Colonic mucosa (tissue), 4 donors: ENCODE measurements at places on chromosomes 13 and 19. TPM values are rescaled to one million over a fixed set of nuclear protein-coding genes. Genes with fewer than 3 reads are reported as not detected.

- peak; percentile 68 for DNase-seq
Measured at GRCh38 chr13:20566468-20566897, 474 bp upstream of the IFT88 start.

GRCh38 chr19:54104998-54105715 lies 2.5 kb downstream of the NDUFA3 start:
- DNase-seq, result no peak

DNA sequence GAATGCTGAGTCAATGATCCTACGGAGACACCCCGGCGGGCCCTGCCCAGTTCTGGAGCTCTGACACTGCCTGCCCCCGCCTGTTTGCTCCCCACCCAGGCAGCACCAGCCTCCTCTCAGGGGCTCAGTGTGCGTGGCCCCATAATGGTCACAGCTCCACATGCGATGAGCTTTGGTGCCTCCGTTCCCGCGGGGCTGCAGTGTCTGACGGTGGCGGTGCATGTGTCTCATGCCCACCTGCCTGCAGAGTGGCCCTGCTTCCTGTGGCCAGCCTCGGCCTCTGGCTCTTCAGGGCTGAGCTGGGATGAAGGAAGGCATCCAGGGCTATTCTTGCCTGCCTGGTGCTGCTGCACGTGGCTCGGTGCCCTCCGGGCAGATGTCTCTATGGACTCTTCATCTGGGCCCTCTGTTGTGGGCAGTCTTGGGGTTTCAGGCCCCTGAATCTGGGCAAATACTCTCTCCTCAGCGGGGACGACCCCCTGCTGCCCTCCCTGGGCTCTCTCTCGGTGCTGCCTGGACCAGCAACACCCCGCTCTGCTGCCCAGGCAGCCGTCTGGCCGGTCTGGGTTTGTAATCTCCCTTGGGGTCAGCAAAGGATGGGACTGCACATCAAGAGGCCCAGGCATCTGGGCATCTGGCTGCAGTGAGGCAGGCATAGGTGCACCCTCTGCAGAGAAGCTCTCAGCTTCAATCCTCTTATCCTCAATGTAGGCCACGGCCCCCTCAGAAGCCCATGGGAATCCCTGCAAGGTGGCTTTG lies 19.3 kb upstream of the TMEM255B start:
- no peak for DNase-seq

GRCh38 chr19:8212916-8213315 lies 3.7 kb downstream of the CERS4 start:
- no peak for DNase-seq

- DNase-seq, result no peak
Measured at GRCh38 chr19:35146746-35147459, 3.8 kb downstream of the FXYD7 start.

DNA sequence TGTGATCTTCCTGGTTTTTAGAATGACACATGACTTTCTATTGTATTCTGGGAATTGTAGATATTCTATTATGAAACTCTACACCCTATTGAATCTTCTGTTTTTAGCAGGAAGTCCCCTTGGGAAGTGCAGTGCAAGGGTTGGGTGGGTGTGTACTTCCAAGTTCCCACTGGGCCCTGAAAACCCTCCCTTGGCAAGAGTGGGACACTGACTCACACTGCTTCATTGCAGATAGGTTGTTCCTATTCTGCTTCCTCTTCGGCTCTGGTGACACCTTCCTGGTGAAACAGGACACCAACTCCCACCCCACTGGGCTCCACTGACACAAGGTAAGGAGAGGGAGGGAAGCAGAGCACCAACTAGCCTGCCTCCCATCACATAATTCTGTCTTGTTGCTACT lies 121.8 kb downstream of the KCTD12 start:
- peak; percentile 36 for DNase-seq

DNA sequence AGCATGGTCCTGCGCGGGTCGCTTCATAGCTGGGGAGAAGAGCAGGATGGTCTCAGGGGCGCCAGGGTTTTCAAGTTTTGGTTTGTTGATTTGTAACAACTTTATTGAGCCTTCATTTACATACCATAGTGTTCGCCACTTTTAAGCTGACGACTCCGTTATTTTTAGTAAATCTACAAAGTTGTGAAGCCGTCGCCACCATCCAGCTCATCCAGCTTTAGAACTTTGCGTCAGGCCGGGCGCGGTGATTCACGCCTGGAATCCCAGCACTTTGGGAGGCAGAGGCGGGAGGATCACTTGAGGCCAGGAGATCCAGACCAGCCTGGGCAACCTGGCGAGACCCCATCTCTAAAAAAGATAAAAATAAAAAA lies 404 bp downstream of the C19orf44 start:
- peak; percentile 31 for DNase-seq

- no peak for DNase-seq
Measured at GRCh38 chr13:23866420-23867026, 22.7 kb downstream of the MIPEP start.

- no peak for DNase-seq
Measured at GRCh38 chr13:108902405-108903155, 273.2 kb downstream of the MYO16 start.

GRCh38 chr19:47124937-47125668 lies 5.5 kb upstream of the SAE1 start:
- no peak for DNase-seq

DNA sequence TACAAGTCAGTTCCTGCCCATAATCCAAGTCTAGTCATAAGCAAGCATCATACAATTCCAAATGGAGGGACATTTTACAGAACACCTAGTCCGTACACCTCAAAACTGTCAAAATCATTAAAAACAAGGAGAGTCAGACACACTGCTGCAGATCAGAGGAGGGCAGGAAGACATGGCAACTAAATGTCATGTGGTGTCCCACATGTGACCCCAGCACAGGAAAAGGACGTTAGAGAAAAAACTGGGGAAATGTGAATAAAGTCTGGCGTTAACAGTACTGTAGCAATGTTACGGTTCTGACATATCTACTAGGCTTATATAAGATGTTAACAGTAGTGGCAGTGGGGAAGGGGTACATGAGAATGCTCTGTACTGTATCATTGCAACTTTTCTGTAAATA lies 2.3 kb downstream of the ZSCAN5A start:
- DNase-seq, result no peak

DNA sequence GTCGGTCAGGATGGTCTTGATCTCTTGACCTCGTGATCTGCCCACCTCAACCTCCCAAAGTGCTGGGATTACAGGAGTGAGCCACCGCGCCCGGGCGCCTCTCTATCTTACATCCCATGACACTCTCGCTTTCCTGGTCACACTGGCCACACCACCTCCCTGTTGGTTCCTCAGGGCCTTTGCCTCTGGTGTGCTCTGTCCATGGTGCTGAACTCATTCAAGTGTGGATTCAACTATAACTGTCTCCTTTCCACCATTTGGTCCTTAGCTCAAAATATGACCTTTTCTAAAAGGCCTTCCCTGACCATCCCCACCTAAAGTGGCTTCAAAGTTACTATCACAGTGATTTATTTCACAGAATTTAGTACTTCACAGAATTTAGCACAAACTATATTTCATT lies 3.7 kb upstream of the SMIM17 start:
- DNase-seq, result no peak

DNA sequence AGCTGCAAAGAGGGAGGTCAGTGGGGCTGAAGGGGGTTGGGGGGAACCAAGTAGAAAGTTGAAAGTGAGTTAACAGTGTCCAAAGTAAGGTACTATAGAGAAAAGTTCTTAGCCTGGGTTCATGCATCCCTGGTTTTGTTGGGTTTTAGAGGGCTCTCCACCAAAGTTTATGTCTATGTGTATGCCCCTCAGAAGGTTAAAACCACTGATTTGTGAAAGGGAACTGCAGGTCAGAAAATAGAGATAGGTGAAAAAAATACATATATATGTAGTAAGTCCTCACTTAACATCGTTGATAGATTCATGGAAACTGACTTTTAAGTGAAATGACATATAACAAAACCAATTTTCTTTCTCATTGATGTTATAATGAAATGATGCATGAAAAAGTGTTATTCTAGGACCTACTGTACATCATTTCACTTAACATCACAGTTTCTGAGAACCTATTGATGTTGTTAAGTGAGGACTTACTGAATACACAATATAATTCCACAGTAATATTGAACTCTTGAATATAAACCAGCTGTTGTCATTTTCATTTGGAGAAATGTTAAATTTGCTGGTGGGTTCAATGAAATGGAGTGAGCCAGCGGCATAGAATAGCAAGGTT lies 9.6 kb downstream of the DGKH start:
- no peak for DNase-seq

- DNase-seq, result peak; percentile 35
Measured at GRCh38 chr19:46081928-46082727, 41.3 kb upstream of the IGFL4 start.

DNA sequence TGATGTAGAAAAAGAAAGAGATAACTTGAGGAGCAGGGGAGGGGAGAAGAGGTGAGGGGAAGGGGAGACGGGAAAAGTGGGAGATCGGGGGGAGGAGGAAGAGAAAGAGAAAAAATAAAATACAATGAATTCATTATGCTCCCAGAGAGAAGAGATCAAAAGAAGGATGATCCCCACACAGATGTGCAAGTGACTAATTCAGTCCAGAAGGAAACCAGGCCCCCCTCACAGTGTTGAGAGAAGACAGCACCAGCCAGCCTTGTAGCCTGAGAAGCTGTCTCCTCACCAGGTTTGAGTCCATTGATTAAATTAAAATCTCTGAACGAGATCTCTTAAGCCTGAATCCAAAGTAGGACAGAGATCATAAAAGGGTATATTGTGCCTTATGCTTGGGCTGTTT lies 333.7 kb upstream of the NBEA start:
- DNase-seq, result no peak

- DNase-seq, result no peak
Measured at GRCh38 chr13:112962911-112963625, 5.9 kb upstream of the MCF2L start.

DNA sequence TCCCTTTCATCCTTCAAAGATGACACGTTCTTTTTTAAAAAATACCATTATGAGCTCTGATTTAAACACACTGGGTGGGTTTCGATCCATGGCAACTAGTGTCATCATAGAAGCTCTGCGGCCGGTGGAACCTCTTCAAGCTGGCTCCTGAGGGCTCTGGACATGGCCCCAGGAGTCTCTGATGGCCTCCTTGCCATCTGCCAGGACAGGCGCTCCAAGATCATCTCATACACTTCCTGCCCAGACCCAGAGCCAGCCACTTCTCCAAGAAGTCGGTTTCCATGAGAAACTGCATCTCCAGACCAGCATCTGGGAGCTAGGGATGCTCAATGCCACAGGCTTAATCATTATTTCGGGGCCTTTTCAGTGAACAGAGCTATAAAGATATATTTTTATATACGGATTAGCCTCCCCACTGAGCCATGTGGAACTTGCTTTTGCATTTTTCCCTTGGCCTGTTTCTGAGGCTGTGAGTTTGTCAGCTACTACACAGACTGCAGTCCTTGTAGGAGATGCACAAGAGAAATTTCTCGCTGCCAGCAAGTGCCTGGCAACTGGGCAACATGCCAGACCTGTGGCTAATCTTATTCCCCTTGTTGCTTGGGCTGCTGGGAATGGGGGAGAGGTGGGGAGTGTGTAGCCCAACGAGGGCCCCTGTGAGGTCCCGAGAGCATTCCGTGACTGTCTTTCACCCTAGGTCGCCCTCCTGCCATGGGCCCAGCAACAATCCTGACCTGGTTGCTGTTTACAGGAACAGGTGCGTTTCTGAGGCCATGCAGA lies 15.9 kb downstream of the SUGP1 start:
- no peak for DNase-seq

Gene USPL1
- total RNA-seq, result 8.8 TPM

Gene ZNF296
- 7.0 TPM for total RNA-seq

Gene STOML3
- not detected for total RNA-seq

Gene ZNF100
- total RNA-seq, result 16.0 TPM

Gene CERS1
- 0.58 TPM for total RNA-seq

Gene CDX2
- 391 TPM for total RNA-seq

Gene NAPSA
- total RNA-seq, result 6.1 TPM

Gene PODNL1
- 4.1 TPM for total RNA-seq
